ENCODE measurements at places on chromosomes 3 and 15.

GRCh38 chr3:151169262-151169947 lies 33.6 kb downstream of the GPR171 start:
- DNase-seq, result no peak

DNA sequence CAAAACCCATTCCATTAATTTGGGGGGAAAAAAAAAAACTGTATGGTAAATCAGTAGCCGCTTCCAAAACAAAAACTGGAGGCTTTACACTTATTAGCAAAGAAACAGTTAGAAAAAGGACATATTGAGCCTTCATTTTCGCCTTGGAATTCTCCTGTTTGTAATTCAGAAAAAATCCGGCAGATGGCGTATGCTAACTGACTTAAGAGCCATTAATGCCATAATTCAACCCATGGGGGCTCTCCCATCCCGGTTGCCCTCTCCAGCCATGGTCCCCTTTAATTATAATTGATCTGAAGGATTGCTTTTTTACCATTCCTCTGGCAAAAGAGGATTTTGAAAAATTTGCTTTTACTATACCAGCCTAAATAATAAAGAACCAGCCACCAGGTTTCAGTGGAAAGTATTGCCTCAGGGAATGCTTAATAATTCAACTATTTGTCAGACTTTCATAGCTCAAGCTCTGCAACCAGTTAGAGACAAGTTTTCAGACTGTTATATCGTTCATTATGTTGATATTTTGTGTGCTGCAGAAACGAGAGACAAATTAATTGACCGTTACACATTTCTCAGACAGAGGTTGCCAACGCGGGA lies 9.4 kb upstream of the RPL24 start:
- no peak for DNase-seq

GRCh38 chr15:91711384-91712033 lies 142.0 kb upstream of the SLCO3A1 start:
- DNase-seq, result no peak

DNA sequence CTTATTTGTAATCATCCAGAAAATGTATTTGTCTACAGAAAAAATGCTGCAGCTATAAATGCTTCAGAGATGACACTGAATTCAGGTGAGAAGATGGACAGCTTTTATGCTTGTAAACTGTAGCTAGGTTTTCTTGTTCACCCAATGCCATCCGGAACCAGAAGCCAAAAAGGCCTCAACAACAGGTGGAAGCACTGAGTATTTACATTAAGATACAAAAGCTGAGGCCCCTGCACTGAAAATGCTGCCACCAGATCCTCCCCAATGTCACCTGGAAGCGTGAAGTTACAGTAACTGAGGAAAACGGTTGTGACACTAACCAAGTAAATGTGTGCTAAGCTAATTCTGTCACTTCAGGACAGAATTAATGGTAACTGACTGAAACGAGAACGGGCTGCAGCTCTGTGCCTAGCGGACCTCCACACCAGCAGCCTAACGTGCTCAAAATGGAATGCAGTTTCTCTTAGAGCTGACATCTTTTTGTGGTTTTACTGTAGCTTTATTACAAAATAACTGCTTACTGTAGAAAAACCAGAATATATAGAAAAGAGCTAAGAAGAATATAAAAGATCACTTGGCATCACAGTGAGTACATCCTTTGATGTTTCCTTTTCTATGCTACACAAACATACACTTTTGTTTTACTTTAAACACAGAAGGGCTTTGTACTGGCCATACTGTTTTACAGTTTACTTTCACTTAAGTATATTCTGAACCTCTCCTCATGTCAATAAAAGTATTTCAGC lies 7.6 kb downstream of the CHSY1 start:
- DNase-seq, result no peak

- no peak for DNase-seq
Observed at GRCh38 chr3:105417525-105418289, 51.0 kb downstream of the ALCAM start.

DNA sequence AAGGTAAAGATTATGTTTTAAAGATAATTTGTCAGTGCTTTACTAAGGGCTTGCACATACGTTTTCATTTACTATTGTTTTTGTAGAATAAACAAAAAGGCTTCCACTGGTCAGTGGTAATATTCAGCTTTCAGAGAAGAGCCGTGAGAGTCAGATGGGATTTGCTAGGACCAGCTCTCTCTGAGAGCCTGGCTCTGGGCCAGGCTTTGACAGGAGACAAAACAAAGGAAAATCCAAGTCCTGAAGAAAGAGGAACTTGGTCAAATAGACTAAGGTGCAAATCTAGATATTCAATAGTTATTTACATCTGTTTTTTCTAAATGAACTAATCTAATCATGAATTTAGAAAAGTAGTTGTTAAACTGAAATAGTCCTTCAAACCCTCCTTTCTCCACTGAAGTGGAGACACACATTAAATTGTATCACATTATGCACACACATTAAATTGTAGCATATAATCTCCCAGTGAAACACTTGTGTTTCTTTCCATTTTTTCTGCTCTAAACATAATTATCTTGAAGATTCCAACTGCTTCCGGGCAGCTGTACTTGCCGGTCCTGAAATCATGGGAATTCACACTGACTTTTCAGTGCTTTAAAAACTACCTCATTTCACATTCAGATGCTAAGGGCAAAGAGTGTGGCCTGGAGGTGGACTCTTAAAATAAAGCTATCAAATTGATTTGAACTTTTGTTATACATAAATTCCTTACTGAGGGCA lies 55.1 kb upstream of the FILIP1L start:
- DNase-seq, result no peak

- DNase-seq, result no peak
Observed at GRCh38 chr3:49680493-49681231, 6.5 kb downstream of the APEH start.

DNA sequence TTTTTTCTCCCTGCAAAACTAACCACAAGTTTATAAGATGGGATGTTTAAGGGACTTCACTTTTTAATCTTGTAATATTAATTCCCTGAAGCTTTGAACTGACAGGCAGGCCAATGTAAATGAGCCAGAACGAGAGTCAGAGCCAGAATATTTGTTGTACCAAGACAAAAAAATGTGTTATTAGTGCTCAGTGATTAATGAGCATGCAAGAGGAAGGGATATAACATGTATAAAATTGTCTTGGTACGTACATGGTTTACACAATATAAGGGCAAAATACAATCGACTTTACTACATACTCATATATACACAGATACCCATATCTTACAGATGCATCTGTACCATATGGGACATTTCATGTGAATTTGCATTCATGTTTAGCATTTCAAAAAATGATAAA lies 331.2 kb downstream of the MECOM start:
- DNase-seq, result no peak

DNA sequence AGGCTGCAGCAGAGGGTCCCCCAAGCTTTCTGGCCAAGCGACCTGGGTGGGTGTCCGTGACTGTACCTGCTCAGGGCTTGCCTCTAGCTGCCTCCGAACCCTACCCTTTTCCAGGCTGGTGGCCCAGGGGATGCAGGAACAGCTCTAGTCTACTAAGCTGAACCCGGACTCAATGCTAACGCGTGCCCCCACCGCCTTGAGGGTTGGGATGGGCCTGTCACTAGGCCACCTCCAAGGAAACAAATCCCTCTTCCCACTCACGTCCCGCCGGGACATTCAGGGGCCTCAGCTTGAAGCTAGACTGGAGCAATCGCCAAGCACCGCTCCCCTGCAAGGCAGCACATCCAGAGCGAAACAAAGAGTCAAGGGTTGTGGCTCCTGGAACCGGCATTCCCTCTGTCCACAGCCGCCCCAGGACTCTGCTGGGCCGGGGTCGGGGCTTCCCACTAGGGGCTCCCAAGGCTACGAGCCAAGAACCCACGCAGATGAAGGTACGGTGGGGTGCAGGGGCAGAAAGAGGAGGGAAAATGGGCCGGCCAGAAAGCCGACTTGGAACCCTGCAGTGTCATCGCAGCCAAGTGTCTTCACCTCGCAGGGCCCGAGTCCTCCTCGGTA lies 2.9 kb downstream of the FBXL22 start:
- DNase-seq, result no peak

DNA sequence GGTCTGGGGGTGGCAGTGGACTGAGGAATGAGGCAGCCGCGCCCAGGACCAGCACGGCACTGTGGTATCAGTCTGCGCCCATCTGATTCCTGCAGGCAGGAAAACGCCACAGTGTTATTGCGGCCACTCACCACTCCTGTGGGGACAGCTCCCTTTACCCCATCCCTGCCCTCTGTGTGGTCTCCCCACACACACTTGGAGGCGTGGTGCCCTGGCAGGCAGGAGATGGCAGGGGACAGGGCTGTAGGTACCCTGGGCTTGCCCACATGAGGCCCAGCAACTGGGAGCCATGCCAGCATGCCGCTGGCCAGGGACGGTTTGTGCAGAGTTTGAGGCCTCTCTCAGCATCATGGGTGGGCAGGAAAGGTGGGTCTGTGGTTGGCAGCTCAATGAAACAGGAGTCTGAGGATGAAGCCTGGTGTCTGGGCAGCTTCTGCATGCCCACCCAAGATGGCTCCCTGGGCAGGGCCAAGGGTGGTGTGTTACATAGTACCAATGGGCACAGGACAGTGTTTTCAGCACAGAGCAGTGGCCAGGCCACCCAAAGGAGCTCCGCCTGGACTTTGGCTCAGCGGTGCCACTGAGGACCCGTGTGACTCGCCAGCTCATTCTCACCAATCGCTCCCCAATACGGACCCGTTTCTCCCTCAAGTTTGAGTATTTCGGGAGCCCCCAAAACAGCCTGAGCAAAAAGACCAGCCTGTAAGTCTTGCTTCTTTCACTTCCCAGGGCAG lies 27.2 kb downstream of the ACAA1 start:
- no peak for DNase-seq

DNA sequence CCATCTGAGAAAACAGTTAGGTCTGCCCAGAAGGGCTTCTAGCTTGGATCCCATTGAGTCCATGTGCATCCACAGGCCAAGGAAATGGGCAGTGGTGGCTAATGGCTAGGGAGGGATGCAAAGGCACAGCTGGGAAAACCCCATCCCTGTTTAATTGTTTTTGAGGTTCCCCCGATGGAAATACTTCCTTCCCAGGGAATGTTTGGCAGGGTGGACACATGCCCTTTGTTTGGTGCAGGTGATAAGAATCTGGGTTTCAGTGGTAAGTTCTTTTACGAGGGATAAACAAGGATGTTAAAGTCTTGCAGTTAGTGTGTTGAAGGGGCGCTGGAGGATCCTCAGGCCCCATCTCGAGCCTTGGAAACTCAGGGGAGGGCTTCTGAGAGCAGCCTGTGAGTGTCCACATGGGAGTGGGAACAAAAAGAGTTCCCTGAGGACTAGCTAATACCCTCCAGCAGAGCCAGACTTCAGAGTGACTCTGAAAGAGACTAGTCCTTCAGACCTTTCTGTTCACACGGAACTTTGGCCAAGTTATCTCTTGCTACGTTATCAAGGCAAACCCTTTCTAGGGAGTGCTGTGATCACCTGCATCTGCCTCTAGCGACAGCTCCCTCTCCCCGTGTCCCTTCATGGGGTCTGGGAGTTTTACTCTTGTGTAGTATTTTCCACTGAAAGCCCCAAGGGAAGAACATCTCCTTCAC lies 17.4 kb downstream of the PTPRG start:
- DNase-seq, result no peak

- no peak for DNase-seq
Observed at GRCh38 chr15:68637767-68638404, 59.1 kb downstream of the CORO2B start.

DNA sequence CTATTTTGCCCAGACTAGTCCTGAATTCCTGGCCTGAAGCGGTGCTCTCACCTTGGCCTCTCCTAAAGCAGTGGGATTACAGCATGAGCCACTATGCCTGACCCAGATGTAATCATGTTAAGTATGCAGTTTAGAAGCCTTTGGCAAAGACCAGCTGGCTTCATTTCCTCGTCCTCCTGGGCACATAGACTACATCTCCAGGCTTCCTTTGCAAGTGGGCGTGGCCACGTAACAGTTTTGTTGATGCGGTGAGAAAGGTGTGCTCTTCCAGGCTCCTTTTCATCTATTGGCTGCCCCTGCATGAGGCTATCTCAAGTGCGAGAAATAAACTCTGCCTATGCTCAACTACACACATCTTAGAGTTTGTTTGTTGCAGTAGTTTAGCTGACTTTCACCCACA lies 13.0 kb downstream of the SV2B start:
- DNase-seq, result no peak

DNA sequence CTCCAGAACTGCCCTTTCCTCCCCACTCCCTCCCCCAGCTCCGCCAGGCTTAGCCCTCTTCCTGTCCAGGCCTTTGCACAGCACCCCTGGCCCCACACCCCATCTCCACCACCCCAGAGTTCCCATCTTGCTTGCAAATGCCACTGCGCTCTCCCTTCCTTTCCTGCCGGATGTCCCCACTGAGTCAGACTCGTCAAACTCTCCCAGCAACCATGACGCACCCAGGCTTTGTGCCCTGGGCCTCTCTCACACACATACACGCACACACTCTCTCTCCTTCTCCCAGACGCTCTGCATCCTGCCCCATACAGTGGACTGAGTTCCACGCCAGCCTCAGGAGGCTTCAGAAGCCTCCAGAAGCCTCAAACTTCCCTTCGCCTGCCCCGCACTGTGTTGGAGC lies 2.8 kb upstream of the CCDC9B start:
- DNase-seq, result no peak

- no peak for DNase-seq
Observed at GRCh38 chr15:39609166-39609916, 28.5 kb downstream of the THBS1 start.

DNA sequence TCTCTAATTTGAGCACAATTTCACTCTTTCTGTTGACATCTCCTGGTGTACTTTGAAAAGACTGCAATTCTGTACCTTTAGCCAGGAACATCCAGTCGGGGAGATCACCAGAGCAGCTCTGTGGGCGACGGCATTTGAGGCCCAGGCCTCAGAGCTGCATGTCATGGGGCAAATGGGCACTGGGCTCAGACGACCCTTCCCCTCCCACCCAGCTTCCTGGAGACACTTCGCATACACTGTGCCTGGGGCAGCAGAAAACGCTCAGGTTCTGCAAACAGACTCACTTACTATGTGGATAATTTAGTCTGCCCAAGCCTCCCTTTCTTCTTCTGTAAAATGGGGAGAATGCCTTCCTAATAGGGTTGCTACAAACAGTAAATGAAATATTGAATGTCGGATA lies 96.9 kb downstream of the HMG20A start:
- DNase-seq, result no peak

DNA sequence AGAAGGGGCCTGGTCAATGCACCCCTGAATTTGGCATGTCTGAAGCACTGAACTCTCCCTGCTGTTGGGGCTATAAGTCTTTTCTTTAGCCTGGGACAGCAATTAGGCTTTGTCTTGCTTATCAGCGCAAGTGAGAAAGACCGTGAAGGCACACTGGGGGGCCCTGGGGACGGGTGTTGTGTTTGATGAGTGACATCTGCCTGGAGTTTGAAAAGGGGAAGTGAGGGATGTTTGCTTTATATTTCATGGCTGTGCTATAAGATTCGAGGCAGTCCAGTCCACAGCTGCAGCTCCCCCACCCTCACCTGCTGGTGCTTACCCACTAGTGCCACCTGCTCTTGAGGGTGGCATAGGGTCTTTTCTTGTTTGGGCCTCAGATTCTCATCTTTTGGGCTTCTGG lies 44.8 kb downstream of the CEMIP start:
- no peak for DNase-seq

DNA sequence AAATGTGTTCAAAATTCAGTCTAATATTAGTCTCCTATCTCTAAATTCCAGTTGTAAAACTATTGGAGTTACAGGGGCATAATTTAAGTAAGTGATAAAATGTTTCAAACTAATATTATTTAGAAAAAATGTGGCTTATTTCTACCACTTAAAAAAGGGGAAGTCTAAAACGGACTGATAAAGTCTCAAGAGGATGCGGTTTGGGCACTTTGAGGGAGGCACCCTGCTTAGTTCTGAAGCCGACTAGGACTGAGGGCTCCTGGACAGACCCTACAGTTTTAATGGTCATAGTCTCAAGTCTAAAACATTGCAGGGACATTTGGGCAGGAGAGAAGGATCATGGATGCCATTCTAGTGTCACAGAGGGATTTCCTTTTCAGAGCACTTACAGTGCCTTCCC lies 566.3 kb downstream of the NR2F2 start:
- DNase-seq, result no peak
